Left kidney (tissue), 8 donors: ENCODE measurements at places on chromosomes 2 and 18.

DNA sequence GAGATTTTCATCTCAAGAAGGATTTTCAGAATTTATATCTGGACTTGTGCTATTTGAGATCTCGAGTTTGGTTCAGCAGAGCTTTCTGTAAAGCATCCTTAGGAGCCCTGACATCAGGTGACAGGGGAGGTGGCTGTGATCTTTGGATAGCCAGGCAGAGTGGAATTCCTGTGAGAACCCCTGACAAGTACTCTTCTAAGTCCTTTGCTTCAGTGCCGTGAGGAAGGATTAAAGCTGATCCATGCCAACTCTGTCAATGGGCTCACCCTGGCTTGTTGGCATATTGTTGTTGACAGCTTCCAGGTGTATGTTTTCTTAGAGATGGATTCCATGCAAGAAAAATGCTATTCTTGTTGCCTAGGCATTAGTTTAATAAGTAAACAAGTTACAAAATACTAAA is 38.0 kb upstream of the NFE2L2 start:
- no peak for DNase-seq

DNA sequence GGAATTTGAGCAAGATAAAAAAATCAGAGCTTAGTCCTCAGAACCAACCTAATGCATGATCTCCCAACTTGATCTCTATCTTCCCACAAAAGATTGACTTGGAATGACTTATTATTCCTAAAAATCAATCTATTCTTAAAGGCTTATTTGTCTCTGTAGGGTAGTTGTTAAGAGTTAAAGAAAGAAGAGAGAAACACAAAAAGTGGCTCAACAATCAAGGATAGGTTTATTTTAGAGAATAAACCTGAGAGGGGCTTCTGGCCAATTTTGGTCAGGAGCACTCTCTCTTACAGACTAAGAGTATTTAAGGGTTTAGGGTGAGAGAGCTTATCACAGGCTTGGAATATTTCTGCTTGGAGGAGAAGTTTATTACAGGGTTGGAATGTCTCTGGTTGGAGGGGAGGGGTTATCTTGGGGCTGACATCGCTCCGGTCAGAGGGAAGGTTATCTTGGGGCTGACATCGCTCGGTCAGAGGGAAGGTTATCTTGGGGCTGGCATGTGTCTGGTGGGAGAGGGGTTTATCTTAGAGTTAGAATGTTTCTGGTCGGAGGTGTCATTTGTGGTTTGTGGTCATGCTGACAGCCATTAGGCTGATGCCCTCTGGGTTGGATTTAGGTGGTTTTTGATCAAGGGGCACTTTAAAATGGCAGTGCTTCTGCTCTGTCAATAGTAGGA is 2.4 kb upstream of the MFF start:
- no peak for DNase-seq

DNA sequence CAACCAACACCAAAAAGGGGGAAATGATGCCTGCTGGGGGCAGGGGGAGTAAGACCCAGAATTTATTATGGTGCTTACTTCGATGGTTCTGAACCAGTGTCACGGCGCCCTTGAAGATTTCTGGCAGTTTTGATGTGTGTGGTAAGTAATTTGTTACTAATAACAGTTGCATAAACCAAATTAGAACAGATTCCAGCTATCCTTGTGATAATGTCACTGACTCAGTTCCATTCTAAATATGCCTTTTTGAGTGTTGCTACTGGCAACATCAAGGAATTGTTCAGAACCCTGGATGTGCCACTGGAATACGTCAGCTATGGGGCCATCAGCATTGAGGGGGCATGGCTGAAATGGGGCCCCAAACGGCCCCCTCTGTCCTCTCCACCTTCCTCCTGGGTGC is 11.6 kb downstream of the SAG start:
- DNase-seq = no peak

GRCh38 chr2:72619626-72620025 is 206.2 kb downstream of the EXOC6B start:
- no peak for DNase-seq

GRCh38 chr2:28658369-28658768 is 93.3 kb upstream of the PPP1CB start:
- DNase-seq = no peak

- no peak for DNase-seq
Observed at GRCh38 chr18:56380685-56381084, 257.7 kb downstream of the TXNL1 start.

GRCh38 chr2:199261239-199261638 is 196.5 kb downstream of the SATB2 start:
- DNase-seq = peak; percentile 5

DNA sequence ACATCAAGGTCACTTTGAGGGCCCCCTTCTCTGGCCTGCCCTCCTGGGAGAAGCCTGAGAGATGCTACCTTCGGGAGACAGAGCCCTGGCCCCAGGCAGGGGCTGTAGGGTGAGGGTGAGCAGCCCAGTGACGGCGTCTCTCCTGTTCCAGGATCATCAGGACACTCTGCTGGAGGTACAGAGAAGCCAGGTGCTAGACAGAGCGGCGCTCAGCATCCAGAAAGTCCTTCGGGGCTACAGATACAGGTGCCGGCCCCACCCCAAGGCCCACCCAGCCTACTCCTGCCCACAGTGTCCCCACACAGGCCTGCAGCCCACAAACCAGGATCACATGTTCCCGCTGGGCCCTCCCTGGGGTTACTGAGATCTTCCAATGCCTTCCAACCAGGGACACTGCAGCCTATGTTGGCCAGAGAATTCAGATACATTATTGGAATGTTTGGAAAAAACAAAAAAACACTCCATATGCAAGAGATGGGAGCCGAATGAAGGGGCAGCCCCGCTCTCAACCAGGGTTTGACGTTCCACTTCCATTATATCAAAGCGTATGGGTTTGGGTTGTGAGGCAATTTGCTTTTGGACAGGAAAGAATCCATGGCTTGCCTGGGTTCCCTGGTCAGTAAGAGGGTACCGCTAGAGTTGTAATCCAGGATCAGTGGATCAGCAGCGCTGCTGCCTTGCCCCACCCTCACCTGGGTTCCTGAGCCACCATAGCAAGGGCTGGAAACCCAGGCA is 49.5 kb upstream of the GPR17 start:
- no peak for DNase-seq

DNA sequence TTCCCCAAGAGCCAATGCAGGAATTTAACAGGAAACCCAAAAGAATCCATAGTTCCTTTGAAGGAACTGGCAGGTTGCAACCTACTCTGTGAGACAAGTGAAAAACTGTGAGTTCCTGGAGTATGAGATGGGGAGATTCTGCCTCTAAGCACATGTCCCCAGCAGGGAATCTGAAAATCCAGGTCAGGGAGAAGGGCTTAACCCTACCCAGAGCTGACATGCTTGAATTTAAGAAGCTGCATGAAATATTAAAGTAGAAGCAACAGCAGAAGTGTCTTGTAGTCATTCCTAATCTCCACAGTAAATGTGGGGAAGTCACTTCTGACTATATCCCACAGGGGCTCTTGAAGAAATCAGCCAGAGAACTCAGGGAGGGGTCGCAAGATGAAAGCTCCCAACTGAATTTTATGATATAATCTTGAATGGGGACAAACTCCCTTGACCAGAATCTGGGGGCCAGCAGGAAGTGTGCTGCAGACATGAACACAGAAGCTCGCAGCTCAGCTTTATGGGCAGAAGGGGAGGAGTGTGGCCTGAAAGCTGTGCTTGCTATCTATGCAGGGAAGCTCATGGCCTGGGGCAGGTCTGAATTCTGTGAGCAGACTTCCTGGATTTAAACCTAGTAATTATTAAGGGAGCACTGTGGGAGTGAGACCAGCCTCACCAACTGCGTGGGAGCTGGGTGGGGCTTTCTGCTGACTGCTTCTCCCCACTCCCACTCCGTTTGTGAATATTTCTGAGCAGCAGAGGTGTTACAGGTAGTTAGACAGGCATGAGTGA is 184.1 kb upstream of the KYNU start:
- no peak for DNase-seq

GRCh38 chr2:5164776-5165525 is 527.2 kb upstream of the SOX11 start:
- DNase-seq = peak; percentile 14

- DNase-seq = no peak
Observed at GRCh38 chr2:233680361-233681045, 1.2 kb upstream of the UGT1A7 start.

DNA sequence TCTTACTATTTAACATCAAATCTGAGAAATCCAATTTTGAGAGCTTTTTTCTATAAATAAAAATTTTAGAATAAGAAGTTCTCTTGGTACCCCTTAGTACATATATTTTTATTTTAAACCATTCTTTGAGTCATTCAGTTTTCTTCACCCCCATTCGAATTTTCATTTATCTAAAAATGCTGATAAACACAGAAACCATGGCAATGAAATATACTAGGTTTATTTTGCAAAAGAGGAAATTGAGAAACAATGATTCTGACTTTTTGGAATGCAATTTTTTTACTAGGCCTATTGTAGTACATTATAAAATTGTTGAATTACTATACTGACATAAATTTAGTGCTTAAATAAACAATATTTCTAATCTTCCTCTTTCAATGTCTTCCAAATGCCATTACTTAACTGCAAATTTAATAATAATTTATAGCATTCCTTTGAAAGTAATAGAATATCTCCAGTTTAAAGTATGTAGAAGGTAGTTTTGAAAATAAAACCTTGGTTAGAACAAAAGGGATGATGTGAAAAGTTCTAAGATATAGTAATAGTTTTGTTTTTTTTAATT is 46.3 kb downstream of the TANK start:
- DNase-seq = no peak

GRCh38 chr2:129248198-129248597 is 731.3 kb upstream of the RAB6C start:
- DNase-seq = no peak

GRCh38 chr18:23812546-23813440 is 123.5 kb downstream of the LAMA3 start:
- DNase-seq = peak; percentile 20

DNA sequence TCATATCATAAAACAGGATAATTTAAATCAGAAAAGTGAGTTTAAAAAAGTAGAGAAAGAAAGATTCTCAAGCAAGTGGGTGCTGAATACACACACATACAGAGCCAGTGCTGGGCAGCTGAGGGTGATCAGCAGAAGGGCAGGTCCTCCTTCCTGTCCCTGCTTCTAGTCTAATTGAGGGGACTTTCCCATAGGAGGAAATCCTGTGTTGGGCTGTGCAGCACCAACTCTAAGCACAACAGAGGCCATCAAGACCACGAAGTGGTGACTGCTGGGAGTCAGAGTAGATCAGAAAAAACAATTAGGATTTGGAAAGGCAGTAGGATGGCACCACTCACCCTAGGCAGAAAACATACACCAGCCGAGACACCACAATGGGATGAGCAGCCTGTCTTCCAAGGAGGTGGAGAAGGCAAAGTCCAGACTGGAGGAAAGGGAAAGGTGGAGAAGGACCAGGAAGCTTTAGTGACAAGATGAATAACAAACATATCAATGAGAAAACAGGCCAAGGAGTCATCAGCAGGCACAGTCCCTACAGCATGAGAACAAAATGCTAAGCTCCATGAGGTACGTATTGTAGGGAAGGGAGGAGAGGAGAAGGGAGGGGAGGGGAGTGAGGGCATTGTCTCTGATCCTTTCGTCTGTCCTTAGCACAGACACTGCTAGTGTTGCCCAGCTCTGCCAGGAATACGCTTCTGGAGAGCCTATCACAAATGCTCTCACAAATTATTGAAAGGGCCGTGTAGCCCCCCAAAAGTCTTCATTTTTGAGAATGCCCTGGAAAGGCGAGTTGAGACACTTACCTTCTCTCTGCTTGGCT is 16.7 kb upstream of the MSGN1 start:
- no peak for DNase-seq

DNA sequence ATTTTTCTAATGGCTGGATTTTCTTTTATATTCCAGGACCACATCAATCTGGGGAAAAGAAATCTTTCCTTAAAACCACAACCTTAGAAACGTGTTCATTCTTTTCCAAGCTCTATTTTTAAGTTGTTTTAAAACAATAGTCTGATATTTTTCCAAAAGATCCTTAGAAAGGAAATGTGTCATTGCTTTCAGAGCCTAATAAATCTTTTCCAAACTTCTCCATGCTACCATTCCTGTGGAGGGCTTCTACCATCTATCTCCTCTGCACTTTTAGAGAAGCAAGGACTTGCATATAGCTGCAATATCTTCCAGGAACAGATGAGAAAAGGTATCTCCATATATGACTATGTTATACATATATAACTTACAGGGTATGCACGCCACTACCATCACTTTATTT is 21.2 kb downstream of the WDFY1 start:
- DNase-seq = no peak

- DNase-seq = no peak
Observed at GRCh38 chr2:214077727-214078126, 333.1 kb upstream of the VWC2L start.

DNA sequence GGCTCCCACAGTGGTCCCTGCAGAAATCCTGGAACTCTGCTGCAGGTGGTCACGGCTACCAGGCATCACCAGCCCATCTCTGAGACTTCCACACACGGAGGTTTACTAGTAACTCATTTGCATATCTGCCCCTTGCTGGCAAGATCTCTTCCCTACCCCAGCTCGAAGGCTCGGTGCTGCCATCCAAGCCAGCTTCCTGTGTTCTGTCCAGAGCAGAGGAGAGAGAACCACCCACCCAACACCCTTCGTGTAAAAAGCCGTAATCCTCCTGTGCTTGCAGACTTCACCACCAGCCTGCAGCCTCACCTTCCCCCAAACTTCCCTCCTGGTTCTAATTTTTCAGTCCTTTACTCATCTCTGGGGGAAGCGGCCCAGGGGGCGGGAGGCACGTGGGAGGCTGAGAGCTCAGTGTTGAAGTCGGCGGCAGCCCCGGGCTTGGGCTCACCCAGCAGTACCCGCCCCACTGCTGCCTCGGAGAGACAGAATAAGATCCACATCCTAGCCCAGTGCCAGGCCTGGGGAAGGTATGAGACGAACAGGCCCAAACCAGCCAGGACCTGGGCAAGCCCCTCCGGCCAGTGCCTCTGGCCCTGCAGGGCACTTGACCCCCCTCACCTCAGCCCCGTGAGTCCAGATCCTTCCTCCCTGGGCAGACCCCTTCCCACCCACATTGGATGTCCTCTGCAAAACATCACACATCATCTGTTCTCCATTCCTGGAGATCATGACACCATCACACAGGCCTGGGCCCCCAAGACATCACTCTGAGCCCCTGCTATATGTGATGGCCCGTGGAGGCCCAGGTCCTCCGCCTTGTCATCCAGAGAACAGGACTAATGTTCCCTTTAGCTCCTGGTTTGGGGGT is 145.8 kb upstream of the ID2 start:
- no peak for DNase-seq

DNA sequence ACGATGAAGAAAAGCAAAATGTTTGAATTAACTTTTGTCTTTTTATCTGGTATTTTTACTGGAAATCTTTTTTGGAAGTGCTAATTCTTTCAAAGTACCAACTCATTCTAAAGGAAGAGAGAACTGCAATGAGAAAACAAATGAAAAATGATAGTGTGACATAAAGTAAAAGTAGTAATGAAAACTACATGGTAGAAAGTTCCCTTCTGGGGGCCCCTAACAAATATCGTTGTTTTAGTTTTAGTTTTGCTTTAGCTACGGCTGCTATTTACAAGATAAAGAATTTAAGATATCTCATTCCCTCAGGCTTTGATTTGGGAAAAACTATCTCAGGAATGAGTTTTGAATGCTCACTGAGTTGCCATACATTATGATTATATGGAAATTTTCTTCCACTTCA is 161.4 kb downstream of the XIRP2 start:
- no peak for DNase-seq

- no peak for DNase-seq
Observed at GRCh38 chr2:99811544-99811943, 321.7 kb upstream of the REV1 start.

- no peak for DNase-seq
Observed at GRCh38 chr2:162226836-162227235, 16.4 kb downstream of the FAP start.

GRCh38 chr2:30675758-30676157 is 131.5 kb downstream of the CAPN13 start:
- no peak for DNase-seq

- DNase-seq = no peak
Observed at GRCh38 chr2:24409171-24409570, 48.8 kb upstream of the ITSN2 start.
